ENCODE measurements at places on chromosomes 12 and 14.

DNA sequence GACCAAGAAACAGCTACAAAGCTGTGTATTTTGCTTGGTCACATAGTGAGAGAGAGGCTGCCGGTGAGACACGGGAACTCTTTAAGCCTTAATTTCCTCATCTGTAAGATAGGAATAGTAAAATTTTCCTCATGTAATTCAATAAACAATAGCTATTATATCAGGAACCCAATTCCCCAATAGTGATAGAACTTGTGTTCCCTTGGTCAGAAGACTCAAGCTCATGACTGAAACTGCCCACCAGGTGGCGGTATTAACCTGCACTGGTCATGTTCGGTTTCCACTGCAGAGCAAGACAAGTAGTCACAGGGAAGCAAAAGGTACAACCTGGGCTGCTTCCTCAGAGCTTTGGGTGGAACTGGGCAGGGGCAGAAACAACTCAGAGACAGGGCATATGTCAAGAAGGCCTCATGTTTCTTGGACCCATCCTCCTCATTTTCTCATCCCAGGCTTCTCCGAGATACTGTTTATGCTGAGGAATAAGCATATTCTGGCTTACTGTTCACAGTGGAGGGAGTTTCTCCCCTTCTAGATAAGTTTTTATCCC, 4.2 kb upstream of the AJUBA start:
- DNase-seq, result peak; percentile 80

- DNase-seq, result no peak
Observed at GRCh38 chr12:102907918-102908317, 9.1 kb downstream of the PAH start.

- DNase-seq, result peak; percentile 88
Observed at GRCh38 chr14:68306934-68307789, 485.7 kb downstream of the ZFP36L1 start.

DNA sequence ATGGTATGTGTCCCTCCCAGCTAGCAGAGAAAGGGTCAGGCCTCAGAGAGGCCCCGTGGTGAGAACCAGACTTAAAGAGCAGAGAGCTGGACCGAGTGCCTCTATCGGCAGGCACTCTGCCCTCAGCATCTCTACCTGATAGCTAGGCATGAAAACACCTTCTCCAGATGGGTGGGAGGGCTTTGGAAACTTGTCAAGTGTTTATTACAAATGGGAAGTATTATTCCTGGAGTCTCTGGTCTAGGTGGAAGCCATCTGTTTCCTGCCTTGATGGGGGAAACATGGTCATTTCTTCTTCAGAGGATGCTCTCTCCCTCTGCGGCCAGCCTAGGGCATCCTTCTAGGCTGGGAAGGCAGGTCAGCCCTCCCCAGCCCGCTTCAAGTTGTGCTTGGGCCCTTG, 2.3 kb downstream of the TMEM63C start:
- no peak for DNase-seq

GRCh38 chr14:76958980-76959710, 69.4 kb downstream of the IRF2BPL start:
- no peak for DNase-seq

GRCh38 chr14:61719344-61720293, 24.3 kb downstream of the HIF1A start:
- no peak for DNase-seq

DNA sequence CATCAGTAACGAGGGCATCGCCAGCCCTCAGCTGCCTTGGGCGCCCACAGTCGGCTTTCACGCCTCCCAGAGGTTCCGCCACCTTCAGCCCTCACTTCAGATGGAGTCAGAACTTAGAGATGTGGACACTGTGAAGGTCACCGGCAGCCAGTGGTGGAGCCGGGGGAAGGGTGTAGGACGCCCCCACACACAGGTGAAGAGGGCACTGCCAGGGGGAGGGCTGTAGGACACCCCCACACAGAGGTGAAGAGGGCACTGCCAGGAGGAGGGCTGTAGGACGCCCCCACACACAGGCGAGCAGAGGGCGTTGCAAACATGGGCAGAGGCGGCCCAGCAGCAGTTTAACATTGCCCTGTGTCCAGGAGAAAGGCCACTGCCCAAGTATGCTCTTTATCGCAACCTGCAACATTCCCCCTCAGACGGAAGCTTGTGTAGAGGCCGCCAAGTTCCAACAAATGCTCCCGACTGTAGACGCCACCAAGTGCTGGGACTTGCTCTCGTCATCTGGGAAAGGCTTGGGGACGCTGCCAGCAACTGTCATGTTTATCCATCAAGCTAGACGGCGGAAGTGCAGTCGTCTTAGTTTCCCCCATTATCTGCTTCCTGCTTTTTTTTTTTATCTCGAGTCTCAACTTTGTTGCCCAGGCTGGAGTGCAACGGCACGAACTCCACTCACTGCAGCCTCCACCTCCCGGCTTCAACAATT, 4.9 kb upstream of the ANKLE2 start:
- DNase-seq, result peak; percentile 55

DNA sequence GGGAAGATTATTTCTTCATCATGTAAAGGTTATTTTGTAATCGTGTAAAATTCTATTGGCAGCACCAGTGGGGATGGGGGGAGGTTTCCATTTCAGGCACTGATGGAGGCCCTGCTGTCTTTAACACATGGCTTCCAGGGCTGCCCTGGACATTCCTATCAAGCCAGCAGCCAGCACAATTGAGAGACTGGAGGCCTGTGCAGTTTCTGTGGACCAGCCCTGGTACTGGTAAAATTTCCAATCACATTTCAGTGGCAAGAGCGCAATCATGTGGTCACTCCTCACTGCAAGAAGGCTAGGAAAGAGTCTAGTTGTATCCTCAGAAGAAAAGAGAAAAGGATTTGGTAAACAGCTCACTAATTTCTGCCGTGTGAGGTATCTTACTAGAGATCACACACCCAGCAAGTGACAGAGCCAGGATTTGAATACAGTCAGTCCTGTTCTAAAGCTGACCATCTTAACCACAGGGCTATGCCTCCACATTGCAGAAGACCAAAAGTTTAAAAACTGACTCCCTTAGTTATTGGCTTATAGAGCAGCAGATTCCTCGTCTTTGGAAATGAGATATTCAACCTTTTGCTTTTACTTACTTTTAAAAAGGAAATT, 179.4 kb upstream of the ARHGAP5 start:
- DNase-seq, result no peak

GRCh38 chr12:39619316-39619659, 315 bp downstream of the ABCD2 start:
- no peak for DNase-seq

DNA sequence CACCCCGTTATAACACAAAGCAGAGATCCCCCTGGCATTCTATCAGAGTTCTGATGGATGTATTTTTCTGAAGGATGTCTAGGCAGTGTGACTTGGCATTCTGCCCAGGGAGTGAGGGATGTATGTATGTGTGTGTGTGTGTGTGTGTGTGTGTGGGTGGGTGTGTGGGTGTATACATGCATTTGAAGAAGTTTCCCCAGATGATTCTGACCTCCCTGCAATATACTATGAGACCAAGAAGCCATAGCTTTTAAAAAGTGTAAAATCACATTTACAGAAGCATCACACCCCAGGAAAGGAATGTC, 59.7 kb upstream of the NAP1L1 start:
- peak; percentile 29 for DNase-seq

DNA sequence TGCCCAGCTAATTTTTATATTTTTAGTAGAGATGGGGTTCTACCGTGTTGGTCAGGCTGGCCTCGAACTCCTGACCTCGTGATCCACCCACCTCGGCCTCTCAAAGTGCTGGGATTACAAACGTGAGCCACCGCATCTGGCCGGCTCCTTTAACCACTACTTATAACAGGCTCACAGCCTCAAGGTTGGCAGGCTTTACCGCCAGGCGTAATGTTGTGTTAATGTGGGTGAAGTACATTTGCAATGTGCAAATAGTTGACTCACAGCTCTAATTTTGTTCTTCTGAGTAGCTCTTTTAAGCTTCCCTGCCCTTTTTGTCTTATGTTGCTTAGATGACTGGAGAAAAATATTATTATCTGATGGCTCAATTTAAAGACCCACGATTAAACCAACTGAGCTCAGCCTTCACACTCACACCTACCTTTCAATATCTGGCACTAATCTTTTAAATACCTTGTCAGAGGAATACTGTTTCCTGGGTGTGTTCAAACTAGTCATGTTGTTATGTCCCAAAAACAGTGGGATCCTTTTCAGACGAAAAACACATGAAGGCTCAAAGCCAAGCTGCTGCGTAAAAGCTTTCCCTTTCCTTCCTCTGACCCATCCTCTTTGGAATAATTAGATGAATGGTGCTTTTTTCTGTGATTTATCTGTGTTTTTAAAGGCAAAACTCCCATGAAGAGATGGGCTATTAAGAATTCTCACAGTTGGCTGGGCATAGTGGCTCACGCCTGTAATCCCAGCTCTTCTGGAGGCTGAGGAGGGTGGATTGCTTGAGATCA, 57.2 kb upstream of the USP44 start:
- DNase-seq, result peak; percentile 59

DNA sequence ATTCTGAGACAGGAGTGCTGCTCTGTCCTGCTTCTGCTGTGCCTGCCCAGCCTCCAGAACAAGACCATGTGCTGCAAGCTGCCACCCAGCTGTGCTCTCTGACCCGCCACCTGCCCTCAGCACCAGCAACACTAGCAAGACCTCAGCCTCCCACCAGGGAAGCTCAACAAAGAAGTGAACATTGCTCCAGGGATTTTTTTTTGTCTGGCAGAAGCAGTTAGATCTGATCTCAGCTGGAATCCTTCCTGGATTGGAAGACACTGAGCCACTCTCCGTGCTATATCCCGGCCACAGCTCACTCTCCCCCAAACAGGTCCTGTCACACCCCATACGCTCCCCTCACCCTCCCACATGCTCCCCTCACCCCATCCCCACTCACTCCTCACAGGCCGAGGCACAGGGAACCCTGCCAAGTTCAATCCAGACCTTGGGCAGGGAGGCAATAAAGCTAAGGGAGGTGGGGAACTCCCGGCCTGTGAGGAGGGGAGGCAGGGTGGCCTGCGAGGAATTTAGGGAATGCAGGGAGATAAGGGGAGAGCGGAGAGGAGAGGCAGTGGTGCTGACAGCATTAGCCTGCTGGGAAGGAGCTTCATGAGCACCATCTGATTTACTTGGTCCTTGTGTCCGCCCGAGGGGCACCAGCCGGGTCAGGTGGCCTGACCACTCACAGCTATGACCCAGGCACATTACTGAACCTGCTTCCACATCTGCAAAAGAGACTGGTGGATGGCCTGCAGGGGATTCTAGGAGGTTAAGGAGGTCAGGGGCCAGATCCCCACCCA, 29.7 kb downstream of the CCDC85C start:
- no peak for DNase-seq

GRCh38 chr12:3869865-3870264, 3.3 kb downstream of the PARP11 start:
- no peak for DNase-seq

GRCh38 chr12:111352296-111352993, 16.4 kb downstream of the PHETA1 start:
- no peak for DNase-seq

- DNase-seq, result no peak
Observed at GRCh38 chr12:117334051-117334450, 27.4 kb downstream of the NOS1 start.

- peak; percentile 83 for DNase-seq
Observed at GRCh38 chr12:57452937-57453509, 2.1 kb upstream of the INHBE start.

- DNase-seq, result no peak
Observed at GRCh38 chr12:72560003-72560769, 288.0 kb downstream of the TRHDE start.

GRCh38 chr12:120076651-120077050, 39.9 kb downstream of the RAB35 start:
- DNase-seq, result no peak

DNA sequence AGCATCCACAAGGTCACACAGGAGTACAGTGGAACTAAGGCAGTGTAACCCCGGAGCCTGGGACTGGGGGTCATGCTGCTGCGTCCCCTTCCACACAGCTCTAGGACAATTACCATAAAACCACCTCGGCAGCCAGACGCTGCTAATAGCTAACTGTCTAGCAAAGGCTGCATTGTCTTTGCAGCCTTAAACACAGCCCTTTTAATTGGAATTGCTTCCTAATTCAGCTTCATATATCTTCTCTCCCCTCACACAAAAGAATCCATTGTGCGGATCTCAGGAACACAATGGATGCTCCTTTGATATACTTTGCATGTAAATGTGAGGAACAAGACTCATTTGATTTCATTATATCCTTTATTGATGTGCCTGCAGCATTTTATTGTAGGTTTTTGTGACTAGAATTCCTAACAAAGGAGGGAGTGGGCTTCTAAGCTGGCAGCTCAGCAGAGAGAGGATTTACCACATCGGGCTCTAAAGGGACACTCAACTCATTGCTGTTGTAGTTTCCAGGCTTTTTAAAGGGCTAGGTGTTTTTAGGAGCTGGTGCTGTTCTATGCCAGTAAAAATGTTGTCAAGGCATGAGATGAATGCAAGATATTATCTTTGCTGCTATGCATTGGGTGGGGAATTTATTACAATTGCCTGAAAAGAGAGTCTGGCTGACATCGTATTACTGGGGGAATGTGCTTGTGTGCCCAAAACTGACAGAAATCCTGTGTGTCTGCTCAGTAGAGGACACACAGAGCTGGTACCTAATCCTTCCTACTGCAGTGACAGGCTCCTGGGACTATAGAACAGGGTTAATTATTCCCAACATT, 30.4 kb upstream of the DACT1 start:
- no peak for DNase-seq

- no peak for DNase-seq
Observed at GRCh38 chr12:124487066-124487833, 80.2 kb downstream of the NCOR2 start.

DNA sequence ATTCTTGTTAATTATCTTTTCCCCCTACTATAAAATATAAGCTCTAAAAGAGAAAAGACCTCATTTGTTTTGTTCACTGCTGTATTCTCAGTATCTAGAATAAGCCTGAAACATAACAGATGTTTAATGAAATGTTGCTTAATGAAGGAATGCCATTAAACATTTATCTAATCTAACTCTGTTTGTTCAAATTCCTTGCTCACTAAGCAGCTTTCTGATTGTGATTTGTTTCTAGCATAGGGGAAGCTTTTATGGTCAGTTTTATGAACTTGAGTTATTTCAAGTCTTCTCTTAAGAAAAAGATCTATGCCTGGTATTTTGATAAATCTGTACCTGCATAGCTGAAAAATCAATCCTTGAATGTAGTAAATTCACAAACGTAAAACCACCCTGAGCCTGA, 308.6 kb downstream of the CCDC91 start:
- peak; percentile 32 for DNase-seq

GRCh38 chr12:20549108-20549719, 145.9 kb upstream of the SLCO1C1 start:
- DNase-seq, result peak; percentile 48

DNA sequence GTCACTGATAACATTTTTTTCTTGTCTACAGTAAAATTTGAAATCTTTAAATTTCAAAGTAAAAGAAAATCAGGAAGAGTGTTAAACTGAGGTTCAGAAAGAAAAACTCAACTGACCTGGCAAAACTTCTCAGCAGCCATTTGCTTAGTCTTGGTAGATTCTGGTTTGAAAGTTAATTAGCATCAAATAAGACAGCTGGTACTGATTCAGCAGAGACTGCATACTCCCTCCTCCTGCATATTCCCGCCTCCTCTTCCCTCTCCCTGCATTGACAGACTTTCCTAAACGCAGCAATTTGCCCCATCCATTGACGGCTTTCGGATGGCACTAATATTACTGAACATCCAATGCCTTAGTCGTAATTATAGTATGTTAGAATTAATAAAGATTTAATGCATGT, 520.8 kb downstream of the FLRT2 start:
- DNase-seq, result no peak
